ENCODE measurements at places on chromosomes 3 and 15.
A peak's percentile ranks its signal among the peaks of the same experiment; 100 is the strongest.

- no peak for DNase-seq
These were observed 190.6 kb downstream of the SHQ1 start for GRCh38 chr3:72657666-72658065.

GRCh38 chr3:9163289-9163688 is 86.2 kb downstream of the SRGAP3 start:
- DNase-seq = no peak

- no peak for DNase-seq
These were observed 312.5 kb downstream of the NTRK3 start for GRCh38 chr15:87944050-87944449.

DNA sequence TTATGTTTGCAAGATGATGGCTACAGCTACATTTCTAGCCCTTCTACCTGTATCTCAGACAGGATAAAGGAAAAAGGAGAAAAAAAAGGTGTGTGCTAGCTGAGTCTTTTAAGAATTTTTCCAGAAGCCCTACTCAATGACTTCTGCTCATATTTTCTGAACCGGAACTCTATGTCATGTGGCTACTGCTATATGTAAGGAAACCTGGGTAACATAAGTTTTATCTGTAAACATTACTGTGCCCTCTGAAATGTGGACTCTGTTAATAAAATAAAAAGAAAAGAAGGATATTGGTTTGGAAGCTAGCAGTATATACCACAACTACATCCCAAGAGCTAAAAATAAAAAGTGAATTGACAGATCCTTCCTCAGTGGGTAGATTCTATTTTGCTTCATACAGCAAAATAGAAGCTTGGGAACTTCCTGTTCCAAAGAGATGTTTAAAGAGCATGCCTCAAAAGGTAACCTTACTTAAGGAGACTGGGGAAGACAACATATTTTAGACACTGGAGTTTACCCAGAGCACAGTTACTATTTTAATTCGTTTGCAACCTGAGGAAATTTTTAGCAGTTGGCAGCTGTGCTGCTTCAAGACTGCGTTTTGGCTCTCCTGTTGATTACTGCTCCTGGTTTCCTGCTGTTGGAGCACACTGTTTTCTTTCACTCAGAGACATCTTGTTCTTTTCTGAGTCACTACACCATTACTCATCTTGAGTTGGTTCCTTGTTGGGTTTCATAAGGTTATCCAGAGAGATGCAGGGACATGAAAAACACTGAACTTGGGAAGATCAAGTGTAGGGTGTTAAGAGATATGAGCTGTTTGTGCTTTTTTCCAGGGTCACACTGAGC is 280.7 kb downstream of the NFKBIZ start:
- no peak for DNase-seq

GRCh38 chr15:55237219-55238130 is 40.7 kb upstream of the RSL24D1 start:
- DNase-seq = no peak

DNA sequence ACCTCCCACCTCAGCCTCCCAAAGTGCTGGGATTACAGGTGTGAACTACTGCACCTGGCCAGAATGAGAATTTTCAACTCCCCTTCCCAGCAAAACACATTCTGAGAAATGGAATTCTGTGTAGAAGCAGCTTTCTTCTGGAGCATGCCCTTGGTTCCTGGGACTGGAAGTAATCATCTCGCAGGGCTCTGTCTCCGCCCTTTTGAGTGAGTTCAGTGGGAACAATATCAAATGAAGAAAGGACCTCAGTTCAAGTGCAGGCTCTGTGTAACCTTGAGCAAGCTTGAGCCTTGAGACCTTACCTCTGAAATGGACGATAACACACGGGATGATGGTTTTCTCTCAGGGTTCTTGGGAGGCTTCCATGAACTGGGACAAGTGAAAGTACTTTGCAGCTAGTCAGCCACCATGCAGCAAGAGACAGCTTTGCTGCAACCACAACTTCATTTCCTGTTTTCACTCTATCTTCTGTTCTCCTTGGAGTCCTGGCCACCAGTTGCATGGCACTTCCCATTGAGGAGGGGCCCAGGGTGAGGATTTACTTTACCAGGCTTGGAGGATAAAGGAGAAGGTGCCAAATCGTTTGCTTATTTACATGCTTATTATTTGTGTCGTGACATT is 35.7 kb upstream of the IGF1R start:
- no peak for DNase-seq

- no peak for DNase-seq
These were observed 255.8 kb upstream of the CDIN1 start for GRCh38 chr15:36323615-36324014.

- DNase-seq = no peak
These were observed 905.3 kb upstream of the ALCAM start for GRCh38 chr3:104461431-104461830.

DNA sequence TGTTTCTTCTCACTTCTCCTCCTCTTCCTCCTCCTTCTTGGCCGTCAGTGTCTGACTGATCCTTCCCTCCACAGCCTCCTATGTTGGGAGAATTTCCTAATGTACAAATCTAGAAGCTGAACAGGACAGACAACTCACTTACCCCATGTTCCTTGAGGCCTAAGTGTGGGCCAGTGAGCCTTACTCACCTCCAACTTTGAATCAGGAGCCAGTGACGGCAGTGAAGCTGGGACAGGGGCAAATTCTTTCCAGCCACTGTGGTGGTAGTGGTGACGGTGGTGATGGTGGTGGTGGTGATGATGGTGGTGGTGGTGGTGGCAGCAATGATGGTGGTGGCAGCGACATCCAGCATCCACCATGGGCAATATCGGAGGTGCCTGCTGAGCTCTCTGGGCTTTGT is 166.3 kb downstream of the FAM43A start:
- no peak for DNase-seq

DNA sequence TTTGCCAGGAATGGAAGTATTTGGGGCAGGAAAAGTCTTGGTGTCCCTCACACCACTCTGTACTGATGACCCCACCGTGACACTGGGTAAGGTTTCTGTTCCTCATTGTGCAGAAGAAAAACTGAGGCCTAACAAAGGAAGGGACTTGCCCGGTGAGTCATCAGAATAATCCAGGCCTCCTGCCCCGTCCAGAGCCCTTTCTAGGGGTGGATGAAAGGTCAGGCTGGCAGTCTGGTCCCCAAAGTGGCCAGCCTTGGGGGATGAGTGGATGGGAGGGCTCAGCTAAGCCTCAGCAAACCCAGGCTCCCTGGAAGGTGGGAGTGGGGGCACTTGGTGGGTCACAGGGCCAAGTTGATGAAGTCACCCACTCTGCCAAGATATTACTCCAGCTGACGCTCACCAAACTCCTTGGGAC is 2.3 kb upstream of the DNAH1 start:
- peak; percentile 18 for DNase-seq

- no peak for DNase-seq
These were observed 94.5 kb downstream of the SEC22A start for GRCh38 chr3:123296261-123296660.

DNA sequence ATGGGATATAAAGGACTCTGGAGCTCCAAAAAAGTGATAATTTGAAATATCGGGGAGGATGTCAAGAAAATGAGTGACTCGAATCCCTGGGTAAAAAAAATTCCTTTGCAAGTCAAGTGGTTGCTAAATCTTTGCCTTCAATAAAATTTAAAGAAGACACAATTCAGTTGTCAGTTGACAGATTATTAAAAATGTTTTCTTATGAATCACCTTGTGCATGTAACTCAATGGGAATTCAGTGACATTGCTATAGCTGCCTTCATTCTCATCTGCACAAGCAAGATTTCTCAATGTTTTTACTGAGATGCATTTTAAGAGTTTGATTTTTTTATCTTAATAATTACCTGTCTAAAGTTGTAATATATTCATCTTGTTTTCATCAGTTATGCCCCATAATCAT is 264.0 kb upstream of the IL12A start:
- DNase-seq = no peak

DNA sequence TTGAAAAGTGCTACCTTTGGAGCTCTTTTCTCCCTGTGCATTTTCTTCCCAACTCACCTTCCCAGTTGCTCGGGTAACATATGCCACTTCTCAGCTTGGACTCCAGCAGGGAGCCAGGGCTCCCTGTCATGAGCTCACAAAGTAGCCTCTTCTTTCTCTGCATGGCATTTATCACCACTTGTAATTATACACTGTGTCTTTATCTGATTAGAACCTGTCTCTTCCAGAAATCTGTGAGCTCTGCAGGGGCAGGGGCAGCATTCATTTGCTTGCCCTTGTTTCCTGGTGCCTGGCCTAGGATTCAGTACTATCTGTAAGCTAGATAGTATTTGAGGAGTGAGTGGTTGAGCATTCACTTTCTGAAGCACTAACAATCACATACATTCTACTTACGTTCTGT is 100.9 kb downstream of the CLSTN2 start:
- DNase-seq = no peak

GRCh38 chr3:93746-94145 is 102.8 kb upstream of the CHL1 start:
- DNase-seq = no peak

DNA sequence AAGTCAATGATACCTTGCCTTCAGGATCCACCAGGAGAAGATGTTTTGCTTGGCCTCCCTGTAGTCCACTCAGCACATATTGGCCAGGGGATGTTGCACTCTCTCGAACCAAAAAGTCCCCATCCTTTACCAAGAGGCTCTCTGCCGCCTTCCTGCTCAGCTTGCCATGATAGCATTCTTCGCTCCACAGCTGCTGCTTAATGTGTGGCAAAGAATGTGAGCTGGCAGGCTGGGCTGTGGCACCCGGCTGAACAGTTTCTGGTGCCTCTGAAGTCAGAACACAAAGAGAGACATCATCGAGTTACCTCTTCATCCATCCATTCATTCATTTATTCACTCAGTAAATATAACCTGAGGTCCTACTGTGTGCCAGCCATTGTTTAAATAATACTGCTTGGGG is 23.9 kb upstream of the CEP152 start:
- no peak for DNase-seq

- no peak for DNase-seq
These were observed 71.9 kb downstream of the MRPL46 start for GRCh38 chr15:88395241-88395640.

GRCh38 chr15:39376371-39376909 is 204.4 kb upstream of the THBS1 start:
- no peak for DNase-seq

GRCh38 chr15:31560643-31561042 is 234.0 kb downstream of the KLF13 start:
- DNase-seq = no peak

- no peak for DNase-seq
These were observed 21.6 kb downstream of the IFT122 start for GRCh38 chr3:129461461-129462146.

DNA sequence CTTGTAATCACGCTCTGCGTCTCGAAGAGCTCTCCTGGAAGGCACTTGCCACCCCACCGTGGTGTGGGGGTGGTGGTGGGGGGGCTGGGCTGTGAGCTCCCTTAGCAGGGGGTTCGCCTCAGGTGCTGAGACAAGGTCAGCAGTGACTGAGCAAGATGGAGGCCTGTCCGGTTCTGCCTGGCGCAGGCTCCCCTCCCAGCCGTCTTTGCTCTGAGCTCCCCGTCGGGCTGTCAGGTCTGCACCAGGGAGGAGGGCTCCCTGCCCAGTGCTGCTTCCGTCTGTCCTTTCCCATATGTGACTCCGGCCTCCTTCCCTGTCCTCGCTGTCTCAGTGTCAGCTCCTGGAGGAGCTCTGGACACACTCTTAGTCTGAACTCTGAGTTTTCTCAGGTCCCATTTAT is 80.0 kb downstream of the PLXNA1 start:
- DNase-seq = no peak

- DNase-seq = no peak
These were observed 48.5 kb downstream of the CMTM6 start for GRCh38 chr3:32454111-32454510.

DNA sequence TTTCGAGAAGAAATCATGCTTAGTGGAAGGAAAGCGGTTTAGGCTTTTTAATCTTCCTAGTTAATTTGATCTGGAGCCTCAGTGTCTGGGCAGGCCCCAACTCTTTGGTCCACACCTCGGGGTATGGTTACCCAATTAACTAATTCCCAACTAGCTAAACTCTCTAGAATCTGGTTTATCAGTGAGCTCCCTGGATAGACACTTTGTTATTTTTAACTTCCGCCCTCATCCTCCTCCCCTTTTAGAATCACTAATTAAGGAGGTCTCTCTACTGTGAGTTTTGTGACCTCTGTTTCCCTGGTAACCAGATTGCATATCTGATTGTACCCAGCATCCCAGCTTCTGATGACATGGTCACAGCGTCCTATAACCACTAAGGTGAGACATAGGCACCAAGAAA is 112.2 kb downstream of the RARB start:
- no peak for DNase-seq

DNA sequence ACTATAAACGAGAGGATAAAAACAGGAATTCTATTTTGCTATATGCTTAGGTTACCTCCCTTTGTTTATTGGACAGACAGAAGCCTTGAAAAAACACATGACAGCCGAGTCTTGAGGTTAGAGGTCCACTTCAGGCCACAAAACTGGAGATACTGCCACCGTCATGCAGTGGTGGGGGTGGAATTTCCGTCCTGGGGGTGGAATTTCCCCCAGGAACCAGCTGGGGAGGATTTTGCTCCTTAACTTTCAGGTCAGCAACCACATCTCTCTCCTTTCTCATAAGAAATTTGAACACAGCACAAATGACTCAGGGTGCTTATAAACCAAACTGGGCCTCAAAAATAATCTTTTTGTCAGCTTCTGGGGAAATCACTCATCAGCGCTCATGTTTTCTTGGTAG is 545.8 kb upstream of the ADAMTS9 start:
- DNase-seq = no peak

- DNase-seq = no peak
These were observed 33.2 kb downstream of the CDCP1 start for GRCh38 chr3:45112939-45113338.

DNA sequence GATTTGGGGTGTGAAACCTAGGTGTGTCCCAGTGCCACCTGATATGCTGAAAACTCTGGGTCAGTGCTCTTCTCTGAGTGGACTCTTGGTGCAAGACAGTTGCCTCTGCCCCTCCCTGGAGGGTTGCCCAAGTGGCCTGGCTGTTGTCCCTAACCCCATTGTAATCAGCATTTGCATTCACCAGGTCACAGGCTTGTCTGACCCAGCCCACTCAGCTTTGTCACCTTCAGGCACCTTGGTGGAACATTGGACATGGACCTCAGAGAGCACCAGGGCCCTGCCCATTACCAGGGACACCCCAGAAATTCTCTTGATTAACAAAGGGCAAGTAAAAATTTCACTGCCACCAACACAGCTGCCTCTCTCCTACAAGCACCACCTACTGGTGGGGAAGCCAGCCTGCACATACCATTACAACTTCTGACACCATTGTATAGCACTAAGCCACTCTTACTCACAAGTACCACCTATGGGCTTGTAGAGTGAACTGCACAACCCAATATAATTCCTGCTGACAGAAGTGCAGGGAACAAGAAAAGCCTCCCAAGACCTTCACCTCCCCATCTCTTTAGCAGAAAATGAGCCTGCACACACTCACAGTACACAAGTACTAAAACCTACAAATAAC is 324.6 kb downstream of the EPHA6 start:
- DNase-seq = no peak

DNA sequence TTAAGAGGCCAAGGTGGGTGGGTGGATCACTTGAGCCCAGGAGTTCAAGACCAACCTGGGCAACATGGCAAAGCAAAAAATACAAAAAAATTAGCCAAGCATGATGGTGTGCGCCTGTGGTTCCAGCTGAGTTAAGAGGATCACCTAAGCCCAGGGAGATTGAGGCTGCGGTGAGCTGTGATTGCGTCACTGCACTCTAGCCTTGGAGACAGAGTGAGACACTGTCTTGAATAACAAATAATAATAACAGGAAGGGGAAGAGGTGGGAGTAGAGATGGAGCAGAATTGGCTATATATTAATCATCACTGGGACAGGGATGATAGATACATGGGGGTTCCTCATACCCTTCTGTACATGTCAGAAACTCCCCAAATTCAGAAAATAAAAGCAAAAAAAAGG is 23.8 kb upstream of the NMB start:
- no peak for DNase-seq

Measured in C1 segment of cervical spinal cord (tissue), 14 donors.